ENCODE measurements at places on chromosomes 6 and 20.

DNA sequence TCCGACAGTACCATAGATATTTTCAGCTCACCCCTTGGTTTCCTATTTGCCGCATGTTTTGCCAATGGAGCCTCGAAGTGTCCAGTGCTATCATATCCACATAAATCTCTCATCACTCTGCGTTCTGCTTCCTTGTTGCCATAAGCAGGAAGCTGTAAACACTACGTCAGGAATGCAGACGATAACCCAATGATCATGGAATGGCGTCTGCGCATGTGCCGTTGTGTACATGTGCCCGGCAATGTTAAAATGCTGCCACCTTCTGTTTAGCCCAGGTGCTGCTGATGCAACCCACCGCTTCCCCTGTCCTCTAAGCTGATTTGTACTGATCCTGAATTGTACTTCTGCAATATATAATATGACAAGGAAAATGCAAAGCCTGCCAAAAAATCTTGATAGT, 607.5 kb downstream of the HDGFL1 start:
- no peak for DNase-seq

DNA sequence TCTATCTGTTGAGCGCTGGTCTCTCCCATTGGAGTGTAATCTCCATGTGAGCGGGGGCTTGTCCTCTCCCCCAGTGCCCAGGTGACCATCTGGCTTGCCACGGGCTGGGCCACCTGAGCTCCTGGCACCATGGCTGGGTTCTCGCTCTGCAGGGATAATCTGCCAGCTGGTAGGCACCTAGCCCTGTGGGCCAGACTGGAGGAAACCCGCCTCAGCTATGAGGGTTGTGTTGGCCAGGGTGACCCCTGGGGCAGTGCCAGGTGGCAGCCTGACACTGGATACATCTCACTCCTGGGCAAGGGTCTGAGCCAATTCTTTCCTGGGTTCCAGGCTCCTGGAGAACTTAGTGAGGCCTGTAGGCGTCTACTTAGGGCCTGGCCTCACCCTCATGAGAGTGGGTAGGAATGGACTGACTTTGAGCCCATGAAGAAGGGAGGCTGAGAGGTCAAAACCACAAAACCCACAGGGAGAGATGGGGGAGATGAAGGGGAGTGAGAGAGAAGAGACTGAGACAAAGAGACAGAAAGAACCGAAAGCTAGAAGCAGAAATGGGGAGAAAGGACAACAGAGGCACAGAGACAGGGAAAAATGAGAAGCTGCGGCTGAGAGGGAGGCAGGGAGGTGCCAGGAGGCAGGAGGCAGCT, 5.8 kb upstream of the SLC52A3 start:
- DNase-seq = peak; percentile 60

DNA sequence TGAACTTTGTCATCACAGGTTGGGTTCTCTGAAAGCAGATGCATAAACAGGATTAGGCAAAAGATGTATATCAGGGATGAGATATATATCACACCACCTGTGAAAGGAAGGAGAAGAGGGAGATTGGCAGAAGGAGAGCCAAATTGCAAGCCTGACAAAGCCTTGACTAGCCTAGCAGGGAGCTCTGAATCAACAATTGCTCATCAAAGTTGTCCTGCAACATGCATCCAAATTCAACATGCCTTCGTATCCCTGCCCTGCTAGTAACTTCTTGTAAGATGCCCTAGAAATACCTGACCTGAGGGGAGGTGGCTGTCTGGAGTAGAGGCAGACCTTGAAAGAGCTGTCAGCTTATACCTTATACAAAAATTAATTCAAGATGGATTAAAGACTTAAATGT, 207.1 kb upstream of the HTR1E start:
- DNase-seq = no peak

DNA sequence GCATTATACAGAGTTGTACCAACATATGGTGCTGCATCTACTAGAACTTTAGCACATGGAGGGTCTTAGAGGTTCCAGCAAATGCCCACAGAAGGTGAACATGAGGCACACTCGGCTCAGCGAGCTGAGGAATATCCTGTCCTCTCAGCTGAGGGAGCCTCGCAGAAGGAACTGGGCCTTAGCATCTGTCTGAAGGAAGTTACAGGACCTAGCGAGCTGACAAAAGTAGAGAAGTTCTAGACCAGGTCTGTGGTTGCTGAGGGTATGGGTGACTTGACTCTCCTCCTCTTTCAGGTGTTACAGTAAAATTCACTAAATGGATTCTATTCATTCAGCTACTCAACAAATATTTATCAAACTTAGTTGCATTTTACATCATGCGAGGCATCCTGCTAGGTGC, 157.2 kb downstream of the ZDHHC14 start:
- DNase-seq = no peak

DNA sequence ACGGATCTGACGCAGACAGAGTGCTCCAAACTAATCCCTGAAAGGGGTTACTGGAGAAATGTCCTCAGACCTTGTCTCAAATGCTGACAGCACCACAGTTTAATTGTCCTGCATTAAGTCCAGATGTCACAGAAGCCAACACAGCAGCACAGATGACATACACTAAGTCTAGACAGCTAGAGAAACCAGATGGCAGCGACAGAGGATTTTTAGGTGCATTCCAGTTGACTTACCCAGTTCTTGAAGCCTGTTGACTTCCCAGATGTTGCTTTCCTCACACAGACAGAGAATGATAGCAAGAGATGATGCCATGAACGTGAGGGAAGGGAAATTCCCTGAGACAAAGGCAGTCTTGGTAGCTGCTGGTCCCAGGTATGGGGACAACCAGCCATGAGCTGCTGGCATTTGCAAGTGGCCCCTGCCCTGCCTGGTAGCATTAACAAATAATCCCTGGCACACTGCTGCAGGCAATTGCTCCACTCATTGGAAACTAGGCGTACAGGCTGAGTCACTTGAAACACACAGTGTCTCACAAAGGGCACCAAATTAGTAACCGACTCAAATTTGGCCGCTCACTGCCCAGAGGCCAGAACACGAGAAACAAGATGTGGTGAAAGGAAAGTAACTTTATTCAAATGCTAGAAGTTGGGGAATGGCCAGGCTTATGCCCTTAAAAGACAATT, 52.2 kb downstream of the ADGB start:
- DNase-seq = no peak

DNA sequence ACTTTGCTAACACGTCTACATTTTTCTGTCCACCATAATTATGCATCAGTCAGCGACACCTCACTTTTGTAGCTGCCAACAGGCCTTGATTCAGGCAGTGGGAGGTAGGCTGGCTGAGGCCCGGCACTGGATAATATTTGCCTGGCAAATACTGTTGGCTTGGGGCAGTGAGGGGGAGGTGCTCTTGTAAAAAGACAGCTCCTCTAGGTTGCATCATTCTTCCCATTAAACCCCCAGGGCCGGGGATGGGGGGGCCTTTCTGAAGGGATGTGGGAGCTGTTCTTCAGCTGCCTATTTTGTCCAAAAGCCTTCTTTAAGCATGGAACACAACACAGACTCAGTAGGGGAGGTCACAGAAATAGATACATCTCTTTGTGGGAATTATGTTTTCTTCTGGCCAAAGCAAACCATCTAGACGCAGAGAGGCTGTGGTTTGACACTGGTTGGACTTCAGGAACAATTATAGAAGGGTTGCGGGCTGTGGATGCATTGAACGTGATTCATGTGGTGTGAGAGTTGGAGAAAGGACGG, 338.3 kb upstream of the NT5E start:
- DNase-seq = no peak

- DNase-seq = no peak
These were observed at the start of gene BNIP5 for GRCh38 chr6:36336779-36337241. Gene BNIP5, minus strand, starts transcription at chr6:36336888. Its CDS starts 6,198 bp downstream, at chr6:36330690.

DNA sequence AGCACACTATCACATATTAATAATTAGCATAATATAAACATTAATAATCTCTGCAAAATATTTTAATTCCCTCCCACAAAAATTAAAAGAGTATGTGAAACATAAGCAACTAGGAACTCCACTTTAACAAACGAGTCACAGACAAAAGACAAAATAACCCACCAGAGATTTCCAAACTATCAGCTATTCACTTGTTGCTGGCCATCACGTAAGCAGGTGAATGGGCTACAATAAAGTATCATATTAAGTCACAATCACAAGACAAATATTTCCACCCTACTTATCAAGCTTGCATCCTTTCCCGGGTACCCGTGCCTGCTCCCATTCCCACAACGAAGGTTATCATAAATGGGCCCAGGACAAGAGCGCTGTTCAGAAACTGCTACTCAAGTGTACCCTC, 2.5 kb downstream of the HDAC2 start:
- DNase-seq = no peak

- DNase-seq = peak; percentile 68
These were observed 185.8 kb upstream of the RAB32 start for GRCh38 chr6:146357578-146358430.

DNA sequence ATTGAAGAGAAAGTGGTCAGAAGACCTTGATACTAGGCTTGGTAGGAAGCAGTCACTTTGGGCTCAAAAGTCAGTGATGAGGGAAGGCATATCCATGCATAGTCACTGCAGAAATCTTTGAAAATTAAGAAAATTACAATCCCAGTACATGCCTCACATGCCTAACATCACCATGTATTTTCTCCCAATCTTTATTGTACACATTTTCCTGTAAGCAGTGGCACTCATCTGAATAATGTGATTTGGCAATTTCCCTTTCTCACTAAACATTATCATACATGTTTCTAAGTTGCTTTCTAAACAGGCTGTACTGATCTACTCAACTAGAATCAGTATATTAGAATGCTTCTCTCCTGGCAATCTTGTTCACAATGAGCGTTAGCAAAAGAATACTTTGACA, 280.7 kb upstream of the SUPT3H start:
- DNase-seq = no peak

- DNase-seq = no peak
These were observed 17.9 kb downstream of the MDFI start for GRCh38 chr6:41656002-41656691.

DNA sequence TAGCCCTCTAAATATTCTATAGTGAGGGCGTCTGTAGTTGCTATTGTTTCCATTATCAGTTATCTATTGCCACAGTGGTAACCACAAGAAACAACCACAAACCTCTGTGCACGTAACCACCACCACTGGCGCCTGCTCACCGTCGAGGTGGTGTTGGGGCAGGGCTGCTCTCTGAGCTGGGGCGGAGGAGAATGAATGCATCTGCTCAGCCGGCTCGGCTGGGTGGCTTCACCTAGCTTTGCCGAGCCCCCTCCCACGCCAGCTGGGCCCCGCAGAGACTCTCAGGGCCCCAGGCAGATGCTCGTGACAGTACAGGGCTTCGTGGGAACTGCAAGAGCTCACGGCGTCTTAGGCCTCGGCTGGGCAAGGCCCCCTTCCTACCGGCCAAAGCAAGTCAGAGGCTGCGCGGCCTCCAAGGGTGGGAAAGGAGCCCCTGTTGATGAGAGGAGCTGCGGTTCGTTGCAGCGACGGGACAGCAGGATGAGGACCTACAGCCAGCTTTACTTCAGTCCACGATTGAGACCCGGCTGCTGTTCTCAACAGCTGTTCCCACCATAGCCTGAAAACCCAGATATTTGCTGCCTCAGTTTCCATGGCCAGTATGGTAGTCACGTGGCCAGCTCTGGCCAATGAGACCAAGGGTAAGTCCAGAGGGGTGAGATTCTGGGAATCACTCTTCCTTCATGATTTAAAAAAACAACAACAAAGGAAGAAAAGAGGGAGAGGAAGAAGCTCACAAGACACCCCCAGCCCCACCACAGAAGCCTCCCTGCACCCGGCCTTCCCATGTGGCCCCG, 120.2 kb upstream of the AFDN start:
- DNase-seq = peak; percentile 81

- no peak for DNase-seq
These were observed 67.2 kb downstream of the NCOA3 start for GRCh38 chr20:47568837-47569410.

GRCh38 chr20:61128701-61129269, 123.3 kb upstream of the CDH4 start:
- no peak for DNase-seq

DNA sequence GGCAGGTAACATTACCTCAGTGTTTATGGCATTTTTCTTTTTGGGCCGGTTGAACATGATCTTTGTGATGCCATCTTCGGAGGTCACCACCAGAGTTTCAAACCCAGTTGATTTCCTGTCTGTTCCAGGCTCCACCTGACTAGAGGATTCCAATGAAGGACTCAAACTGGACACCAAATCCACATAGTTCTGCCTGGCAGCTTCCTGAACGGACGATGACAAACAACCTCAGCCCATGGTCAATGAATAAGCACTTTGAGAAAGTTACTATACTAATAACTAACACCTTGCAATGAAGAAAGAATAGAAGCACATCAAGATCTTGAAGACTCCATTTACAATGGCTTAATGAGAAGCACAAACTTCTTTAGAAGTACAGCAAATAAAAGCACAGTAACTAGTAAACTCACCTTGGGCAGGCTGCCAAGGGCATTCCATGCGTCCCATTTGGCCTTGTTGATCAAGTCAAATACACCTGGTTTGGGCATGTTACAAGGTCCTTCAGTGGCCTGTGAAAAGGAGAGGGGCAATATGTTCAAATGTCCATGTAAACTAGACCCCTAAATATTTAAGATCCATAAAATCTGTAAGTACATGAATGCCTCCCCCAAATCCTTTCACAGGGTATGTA, 4.9 kb downstream of the ECI2 start:
- DNase-seq = no peak

DNA sequence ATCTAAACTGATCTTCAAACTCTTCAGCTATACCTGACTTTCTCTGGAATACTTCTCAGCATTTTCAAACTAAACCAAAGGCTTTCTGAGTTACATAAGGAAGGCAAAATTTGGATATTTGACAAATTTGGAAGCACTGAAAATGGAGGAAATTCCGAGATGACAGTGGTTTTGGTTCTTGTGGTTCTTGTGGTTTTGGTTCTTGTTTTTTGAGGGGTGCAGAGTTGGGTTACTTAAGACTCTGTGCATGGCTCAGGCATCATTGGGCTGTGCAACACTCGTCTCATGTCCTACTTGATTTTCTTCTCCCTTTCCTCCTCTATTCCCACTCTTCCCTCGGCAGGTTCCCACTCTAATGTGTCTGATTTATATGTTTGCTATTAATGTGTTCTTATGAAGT, 78.0 kb downstream of the SLC22A3 start:
- no peak for DNase-seq

GRCh38 chr6:148423133-148423532, 80.5 kb downstream of the SASH1 start:
- DNase-seq = no peak

GRCh38 chr20:49303065-49303552, 25.3 kb upstream of the ZNFX1 start:
- DNase-seq = peak; percentile 80

DNA sequence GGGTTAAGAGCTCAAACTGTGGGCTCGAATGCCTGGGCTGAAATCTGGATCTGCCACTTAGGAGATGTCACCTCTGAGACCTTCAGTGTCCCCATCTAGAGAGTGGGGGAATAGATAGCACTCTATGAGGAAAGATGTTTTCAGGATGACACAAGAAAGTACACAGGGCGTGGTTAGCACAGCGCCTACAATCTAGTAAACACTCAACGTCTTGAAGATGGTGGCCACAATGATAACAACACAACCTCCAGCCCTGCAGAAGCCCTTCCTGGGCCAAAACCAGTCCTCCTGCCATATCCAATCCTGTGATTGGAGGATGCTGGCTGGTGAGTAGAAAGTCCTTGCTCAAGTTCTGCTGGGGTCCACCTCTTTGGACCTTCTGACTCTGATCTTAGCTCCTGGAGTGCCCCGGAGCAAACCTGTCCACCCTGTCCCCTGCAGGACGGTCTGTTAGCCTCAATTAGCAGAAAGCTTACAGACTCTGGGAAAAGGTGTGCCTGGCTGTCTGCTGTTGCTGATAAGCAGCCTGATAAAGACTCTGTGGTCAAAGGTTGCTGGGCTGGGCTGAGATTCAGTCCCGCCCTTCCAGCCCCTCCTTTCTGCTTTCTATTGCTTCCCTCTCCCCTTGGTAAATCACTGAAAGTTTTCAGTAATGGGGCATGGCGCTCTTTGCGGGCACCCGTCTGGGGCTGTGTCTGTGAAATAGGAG, 8.2 kb downstream of the EDN3 start:
- DNase-seq = peak; percentile 6

- DNase-seq = no peak
These were observed 124.2 kb downstream of the LRRC1 start for GRCh38 chr6:53918854-53919510.
